ENCODE measurements at places on chromosomes 7 and 10. TPM values are rescaled to one million over a fixed set of nuclear protein-coding genes. Genes with fewer than 3 reads are reported as not detected.

- no peak for DNase-seq
Observed at GRCh38 chr7:63029207-63029522, 969.5 kb upstream of the ZNF722 start.

- no peak for DNase-seq
Observed at GRCh38 chr10:111429288-111430028, 352.6 kb downstream of the ADRA2A start.

DNA sequence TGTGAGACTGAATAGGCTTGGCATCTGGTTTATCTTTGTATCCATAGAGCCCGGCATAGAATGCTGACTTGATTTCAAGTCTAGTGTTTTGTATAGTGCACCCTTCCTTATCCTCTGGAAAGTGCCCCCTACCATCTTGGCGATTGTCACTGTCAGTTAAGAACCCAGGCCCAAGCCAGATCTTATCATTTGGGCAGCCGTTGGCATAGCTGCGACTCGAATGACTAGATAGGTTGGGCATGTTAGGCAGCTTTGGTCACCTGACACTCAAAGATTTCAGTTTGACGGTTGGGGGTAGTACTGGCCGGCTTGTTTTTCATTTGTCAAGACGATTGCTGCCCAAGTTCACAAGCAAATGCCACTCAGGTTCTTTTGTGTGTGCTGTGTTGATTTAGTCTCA lies 6.6 kb downstream of the NIPSNAP2 start:
- no peak for DNase-seq

MRPL32 gene
- total RNA-seq, result 84.9 TPM

CFAP69 gene
- 3.3 TPM for total RNA-seq

CYP2C9 gene
- not detected for total RNA-seq

- DNase-seq, result peak; percentile 95
Observed at GRCh38 chr10:865924-866576, 65.5 kb downstream of the LARP4B start.

- DNase-seq, result no peak
Observed at GRCh38 chr10:116913695-116914094, 64.4 kb downstream of the ENO4 start.

DNA sequence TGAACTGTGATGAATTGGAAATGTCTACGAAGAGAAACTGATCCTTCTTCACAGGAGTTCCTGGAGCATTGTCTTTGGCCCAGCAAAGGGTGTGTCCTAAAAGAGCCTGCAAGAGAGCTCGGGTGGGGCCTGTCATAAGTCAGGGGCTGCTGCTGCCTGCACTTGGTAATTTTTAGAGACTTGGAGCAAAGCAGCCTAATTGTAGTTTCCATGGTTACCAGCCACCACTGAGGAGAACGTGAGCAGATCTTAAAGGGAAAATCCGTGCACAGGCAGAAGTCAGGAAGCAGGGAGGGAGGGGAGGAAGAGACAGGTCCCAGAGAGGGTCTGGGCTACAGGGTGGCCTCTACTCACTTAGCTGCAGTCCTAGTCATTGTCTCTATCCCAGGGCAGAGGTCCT lies 463.6 kb downstream of the PLXNA4 start:
- DNase-seq, result peak; percentile 10

SERPINE1 gene
- 103 TPM for total RNA-seq

INHBA gene
- total RNA-seq, result not detected

- peak; percentile 78 for DNase-seq
Observed at GRCh38 chr10:61896854-61897661, 4.4 kb upstream of the ARID5B start.

NKX6-2 gene
- total RNA-seq, result not detected

GRCh38 chr7:68433462-68434070 lies 1164.7 kb upstream of the AUTS2 start:
- no peak for DNase-seq

- peak; percentile 81 for DNase-seq
Observed at GRCh38 chr7:65250697-65251395, 122.8 kb upstream of the ZNF92 start.

DNA sequence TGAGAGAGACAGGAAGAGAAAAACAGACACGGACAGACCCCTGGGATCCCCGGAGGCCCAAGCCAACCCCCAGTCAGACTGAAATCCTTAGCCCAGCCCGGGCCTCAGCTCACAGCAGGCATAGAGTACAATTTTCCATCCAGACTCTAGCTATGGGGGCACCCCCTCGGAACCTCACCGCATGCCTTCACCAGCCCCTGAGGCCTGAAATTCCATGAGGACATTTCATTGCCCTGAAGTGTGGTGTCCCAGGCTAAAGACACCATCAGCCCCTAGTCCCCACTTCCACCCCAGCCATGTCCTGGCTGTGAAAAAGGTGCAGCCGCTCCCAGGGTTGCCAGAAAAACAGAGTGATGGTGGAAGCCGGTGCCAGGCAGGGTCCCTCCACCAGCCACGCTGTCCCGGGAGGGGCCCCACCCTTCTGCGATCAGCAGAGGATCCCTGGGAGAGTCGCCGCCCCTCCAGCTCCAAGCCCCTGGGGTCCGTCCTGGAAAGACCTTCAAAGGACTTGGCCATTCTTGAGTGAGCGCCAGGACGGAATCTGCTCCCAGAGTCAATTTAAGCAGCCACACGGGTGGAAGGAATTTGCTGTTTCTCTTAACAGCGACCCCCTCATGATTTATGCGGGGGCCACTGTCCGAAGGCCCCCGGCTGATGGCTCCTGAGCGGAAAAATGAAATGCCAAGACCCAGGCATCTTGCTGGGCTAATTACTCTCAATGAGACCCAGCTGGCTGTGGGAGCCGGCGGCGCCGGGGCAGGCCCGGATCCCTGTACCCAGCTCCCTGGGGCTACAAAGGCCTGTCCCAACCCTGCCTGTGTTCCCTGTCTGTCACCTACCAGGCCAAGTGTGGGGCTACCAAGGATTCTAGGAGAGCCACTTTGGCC lies 23.2 kb downstream of the MYL10 start:
- no peak for DNase-seq

GRCh38 chr10:22824984-22825383 lies 102.9 kb upstream of the ARMC3 start:
- no peak for DNase-seq

CYP3A4 gene
- total RNA-seq, result not detected

CLDN12 gene
- 20.1 TPM for total RNA-seq

TMEM196 gene
- not detected for total RNA-seq

DNA sequence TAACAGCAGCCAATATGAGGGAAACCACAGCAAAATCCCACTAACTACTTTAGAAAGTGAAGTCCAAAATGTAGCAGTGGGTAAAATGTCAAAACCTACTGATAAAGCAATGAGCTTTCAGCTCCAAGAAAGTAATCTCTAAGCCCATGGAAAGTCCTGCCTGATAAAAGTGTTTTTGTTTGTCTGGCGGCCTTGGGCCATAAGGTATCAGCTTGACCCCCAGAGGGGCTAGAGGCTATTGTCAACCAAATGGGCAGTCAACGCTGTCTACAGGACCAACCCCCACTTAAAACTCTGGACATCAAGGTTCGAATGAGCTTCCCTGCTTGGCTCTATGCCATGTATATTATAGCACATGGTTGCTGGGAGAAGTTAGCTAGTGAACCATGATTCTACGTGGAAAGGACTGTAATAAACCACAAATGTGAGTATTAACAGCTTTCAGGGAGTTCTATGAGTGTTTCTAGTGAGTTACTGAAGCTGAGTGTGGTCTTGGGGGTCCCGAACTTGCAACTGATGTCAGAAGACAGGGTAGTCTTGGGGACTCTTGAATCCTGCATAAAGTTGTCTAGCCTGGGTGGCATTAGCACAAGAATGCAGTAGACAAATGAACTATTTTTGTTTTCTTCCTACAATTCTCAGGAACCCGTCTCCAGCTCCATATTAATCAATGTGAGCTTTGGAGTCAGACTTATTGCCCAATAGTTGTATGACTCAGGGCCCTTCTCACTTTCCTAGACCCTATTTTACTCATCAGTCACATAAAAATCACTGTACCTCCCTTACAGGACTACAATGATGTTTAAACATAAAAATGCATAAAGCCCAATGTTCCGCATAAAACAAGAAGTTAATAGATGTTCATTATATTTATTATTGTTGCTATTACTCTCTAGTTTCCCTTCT lies 164.9 kb downstream of the DGKI start:
- no peak for DNase-seq

GRCh38 chr10:48526011-48526821 lies 78.7 kb downstream of the ARHGAP22 start:
- DNase-seq, result no peak

DNA sequence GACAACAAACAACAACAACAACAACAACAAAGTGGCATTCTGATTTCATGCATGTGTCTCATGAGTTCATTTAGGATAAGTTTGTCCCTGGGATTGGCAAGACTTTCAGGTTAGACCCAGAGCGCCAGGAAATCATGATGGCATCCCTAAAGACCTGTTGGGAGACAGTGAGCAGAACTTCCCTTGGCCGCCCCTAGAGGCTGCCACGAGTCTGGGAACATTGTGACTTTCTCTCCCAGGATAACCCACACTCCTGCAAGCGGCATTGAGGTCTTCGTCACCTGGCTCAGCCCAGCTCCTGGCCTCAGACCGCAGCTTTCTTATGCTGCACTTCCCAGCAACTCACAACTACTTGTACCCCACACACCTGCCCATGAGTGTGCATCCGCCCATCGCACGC lies 80.5 kb upstream of the RNF32 start:
- DNase-seq, result no peak

FRG2B gene
- total RNA-seq, result not detected

DNA sequence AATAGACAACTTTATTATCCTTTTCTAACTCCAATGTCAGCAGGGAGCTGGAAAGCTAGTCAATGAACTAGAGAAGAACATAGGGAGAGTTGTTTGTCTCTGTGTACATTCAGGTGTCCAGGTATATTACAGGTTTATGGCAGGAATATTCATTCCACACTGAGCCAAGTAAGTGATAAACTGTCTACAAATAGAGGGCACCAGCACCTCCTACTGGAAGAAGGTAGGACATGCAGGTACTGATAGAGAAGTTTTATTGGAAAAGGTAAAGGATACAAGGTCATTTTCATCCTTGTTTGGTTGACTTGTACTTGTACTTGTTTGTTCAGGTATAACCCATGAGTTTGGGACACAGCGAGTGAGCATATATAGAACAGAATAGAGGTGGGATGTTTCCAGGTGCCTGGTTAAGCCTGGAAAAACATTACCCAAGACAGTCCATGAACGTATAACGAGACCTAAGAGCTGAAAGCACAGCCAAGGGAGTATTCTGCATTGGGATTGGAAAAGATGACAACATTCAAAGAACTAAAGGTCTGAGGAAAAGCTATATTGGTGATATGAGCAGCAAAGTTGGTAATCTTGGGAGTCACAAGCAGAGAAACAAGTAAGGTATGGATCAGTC lies 61.4 kb upstream of the PPP1R3C start:
- DNase-seq, result peak; percentile 9

FAM13C gene
- not detected for total RNA-seq

ZNF485 gene
- total RNA-seq, result 0.80 TPM

DNA sequence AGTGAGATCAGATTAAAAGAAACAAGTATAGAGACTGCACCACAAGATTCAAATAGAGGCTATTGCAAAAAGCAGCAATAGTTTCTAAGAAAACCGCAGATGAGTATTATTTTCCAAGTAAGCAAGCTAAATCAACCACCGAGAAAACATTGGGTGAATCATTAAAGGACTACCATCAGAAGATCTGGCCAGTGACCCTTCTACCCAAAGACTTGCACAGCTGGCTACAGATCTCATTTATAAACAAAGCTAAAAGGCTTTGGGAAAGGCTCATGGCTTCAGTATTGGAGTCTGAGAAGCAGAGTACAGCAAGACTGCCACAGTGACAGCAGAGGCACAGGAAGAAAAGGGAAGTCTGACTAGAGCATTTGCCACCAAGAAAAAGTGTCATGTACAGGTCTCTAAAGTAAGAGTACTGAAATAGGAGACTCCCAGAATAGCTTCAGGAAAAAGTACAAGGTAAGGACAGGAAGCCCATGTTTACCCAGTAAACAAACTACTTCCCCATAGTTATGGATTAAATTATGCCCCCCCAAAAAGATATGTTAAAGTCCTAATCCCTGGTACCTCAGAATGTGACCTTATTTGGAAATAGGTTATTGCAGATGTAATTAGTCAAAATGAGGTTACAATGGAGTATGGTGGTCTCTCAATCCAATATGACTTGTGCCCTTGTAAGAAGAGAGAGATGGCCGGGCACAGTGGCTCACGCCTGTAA lies 19.0 kb downstream of the STEAP1 start:
- DNase-seq, result no peak

APBB1IP gene
- total RNA-seq, result not detected

- DNase-seq, result no peak
Observed at GRCh38 chr7:75945297-75946168, 30.6 kb downstream of the POR start.

NPTX2 gene
- total RNA-seq, result not detected

CRYGN gene
- total RNA-seq, result not detected

HEPACAM2 gene
- not detected for total RNA-seq

NME8 gene
- total RNA-seq, result not detected

GRCh38 chr7:78020874-78021249 lies 222.3 kb downstream of the PHTF2 start:
- DNase-seq, result no peak

DNA sequence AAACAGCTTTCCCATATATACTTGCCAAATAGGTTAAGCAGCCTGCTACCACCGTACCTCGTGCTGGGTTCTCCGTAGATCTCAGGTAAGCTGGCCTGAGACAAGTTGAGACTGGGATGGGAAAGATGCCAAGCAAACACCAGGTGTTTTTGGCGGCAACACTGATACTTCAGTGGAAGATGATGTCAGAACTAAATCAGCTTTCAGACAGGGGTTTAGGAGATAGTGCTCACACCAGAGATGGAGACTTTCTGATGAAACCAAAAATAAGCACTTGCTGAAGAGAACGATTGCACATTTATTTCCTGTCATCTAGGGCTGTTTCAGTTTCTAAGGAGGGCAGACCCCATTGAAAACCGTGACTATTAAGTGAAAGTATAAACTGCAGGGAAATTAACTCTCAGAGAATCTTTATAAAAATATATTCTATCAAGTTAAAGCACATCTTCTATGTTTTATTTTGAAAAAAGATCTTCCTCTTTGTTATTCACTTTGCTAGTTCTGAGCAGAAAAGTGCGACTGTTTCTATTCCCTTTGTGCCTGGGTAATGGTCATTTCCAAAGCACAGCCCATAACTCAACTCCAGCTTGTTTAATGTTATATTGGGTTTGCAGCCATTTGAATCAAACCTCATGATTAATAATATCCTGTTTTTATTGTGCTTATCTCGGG lies 149.9 kb downstream of the CPED1 start:
- peak; percentile 5 for DNase-seq

DNA sequence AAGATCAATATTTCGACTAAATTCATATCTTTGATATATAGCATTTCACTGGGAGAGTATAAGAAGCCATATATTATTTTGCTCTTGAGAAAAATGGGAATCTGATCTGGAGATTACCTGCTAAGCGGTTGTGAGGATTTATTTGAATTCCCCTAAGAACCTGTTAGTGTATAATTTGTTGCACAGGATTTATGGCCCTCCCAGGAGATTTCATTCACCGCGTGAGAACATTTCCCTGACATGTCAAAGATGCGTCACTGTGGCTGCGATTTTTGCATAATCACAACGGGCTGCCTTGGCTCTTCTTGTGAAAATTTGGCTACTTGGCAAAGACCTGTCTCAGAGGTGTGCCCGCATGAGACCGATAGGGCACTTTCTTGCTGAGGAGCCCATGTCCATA lies 184.7 kb upstream of the PFKP start:
- no peak for DNase-seq

PSAP gene
- 588 TPM for total RNA-seq

- no peak for DNase-seq
Observed at GRCh38 chr7:129610709-129611245, 743 bp upstream of the NRF1 start.

CABCOCO1 gene
- total RNA-seq, result 0.58 TPM

GRCh38 chr7:47873762-47874161 lies 74.5 kb downstream of the PKD1L1 start:
- no peak for DNase-seq

GRCh38 chr7:10106609-10107008 lies 867.1 kb upstream of the PHF14 start:
- DNase-seq, result no peak
